ENCODE measurements at places on chromosomes 5 and 9.
A peak's percentile ranks its signal among the peaks of the same experiment; 100 is the strongest.

DNA sequence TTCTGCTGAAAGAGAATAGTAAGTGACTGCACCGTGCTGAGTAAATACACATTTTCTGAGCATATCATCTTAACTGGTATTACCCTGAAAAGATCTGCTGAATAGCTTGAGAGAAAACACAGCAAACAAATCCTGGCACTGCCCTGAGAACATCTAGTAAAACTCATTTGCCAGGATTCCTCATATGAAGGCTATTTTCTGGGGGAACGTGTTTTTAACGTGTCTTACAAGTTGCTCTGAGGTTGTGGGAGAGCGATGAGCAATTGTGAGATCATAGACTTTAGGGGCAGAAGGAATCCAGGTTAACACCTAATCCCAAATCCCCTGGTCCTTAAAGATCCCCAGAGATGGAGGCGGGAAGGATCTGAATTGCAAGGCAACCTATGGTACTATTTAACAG is 331.9 kb upstream of the RFX3 start:
- DNase-seq, result no peak

- DNase-seq, result peak; percentile 33
Observed at GRCh38 chr5:90558344-90559192, at the start of gene ADGRV1. ADGRV1 (plus strand) TSS chr5:90558797; CDS start chr5:90558896, 99 bp downstream.

DNA sequence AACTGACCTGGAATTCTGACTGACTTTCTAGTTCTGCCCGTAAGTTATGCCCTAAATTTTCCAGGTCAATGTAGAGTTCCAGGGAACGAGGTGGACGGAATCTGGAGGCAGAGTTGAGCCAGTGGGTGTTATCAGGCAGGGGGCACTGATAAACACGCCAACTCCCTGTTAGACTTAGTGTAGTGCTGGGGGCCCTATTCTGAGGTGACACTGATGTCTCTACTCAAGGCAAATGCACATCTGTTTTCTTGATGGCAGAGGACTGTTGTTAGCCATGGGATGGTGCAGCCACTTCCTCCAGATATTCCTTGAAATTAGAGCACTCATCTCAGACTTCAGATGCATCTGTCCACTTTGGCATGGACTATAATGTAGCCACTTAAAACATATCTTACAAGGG is 83.5 kb downstream of the C9orf152 start:
- DNase-seq, result no peak

DNA sequence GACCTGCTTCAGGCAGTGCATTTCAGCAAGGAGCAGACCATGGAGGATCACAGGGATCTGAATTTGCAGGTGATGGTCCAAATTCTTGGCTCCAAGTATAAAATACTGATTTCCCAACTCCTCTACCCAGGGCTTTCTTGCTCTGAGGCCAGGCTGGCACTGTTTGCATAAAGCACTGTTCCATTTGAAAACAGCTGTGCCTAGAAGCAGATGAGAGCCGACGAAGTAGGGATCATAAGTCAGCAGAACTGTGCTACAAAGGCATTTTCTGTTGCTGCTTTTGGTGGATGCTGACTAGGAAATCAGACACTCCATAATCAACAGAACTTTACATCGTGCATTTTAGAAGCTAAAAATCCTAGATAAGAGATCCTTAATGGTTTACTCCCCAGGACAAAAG is 126.4 kb downstream of the MAT2B start:
- no peak for DNase-seq

DNA sequence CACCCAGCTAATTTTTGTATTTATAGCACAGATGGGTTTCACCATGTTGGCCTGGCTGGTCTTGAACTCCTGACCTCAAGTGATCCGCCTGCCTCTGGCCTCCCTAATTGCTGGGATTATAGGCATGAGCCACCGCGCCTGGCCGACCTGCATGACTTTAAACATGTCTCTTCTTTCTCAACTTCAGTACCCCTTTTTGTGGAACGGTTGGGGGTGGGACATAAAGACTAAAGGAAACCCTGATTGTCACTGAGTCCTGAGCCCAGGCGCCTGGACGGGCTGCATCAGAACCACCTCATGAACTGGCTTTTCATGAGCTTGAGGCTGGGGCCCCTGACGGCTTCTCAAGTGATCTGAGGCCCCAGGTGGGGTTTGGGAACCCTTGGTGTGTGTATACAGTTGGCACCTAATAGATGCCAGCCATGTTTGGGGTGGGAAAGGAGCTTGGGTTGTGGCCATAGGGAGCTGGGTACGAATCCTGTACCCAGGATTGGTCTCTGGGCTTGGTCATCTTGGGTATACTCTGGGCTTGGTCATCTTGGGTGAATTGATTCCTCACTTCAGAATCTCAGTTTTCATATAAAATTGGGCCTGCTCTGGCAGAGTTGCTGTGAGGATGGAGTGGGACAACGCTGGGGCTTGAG is 2.2 kb downstream of the GRK6 start:
- DNase-seq, result no peak

DNA sequence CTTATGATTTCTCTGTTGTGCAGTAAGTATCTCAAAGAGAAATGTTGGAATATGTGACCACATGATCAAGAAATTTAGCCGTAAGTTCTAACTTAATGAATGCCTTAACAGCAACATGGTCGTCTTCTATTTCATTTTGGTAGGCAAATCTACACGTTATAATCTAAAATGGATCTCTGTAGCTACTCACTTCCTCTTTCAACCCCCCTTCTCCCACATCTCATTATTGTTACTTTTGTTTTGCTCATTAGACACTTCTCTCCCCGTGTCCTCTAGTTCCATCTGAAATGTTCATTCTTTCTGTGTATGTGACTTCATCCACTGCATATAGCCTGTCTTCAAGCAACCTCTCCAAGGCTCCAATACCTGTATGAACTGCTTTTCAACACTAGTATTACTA is 27.1 kb upstream of the LPAR1 start:
- no peak for DNase-seq
